ENCODE measurements at places on chromosomes 1 and 21.

DNA sequence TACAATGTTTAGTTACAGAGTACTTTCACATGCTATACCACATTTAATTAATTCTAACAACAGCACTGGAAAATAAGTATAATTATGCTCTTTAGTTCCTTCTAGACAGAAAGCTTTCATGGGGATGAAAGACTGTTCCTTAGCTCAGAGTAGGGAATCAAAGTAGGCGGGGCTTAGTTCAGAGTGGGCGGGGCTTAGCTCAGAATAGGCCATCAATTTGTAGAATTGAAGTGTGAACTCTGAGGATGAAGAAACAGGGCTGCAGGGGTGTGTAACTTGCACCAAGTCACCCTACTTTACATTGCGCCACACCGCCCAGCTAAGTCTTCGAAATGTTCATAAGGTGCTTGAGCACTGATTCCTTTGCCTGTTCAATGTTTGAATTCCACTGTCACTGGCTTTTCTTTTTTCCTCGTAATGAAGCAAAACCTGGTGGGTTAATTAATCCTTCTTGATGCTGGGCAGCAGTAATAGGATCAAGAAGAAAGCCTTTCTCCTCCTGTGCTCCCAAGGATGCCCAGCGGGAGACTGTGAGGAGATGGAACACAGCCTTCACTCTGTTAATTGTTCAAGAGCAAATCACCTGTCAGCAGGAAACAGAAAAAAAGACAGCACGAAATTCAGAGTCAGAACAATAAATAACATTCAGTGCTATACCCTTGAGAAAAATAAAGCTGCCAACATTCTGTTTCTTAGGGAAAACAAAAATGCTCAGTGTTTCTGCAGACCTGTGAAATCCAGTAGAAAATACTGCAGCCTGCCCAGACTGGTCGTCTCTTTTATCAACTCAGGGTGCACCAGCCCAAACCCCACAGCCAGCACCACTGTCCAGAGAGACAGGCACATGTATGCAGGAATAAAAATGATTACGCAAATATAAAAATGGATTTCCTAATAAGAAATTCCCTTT lies 66.5 kb upstream of the CAMK1G start:
- no peak for DNase-seq

GRCh38 chr1:97573553-97573952 lies 347.3 kb downstream of the DPYD start:
- DNase-seq: no peak

- no peak for DNase-seq
These were observed 151.0 kb downstream of the FMN2 start for GRCh38 chr1:240242601-240243144.

DNA sequence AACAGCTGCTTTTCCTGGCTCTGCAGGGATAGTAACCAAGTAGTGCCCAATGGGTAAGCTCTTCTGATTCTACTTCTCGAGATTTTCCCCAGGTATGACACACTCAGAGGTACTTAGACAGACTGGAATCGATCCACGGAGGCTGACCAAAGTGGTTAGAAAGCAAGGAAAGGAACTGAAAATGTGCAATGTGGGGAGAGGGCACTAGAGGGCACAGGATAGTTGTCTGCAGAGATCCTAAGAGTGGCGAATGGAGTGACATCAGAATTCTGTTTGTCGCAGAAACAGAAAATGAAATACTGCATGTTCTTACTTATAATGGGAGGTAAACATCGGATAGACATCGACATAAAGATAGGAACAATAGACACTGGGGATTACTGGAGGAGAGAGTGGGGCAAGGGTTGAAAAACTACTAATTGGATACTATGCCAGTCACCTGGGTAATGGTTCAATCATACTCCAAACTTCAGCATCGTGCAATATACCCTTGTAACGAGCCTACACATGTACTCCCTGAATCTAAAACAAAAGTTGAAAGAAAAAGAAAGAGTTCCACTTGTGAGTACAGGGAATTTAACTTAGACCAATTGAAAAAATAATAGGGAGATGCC lies 23.3 kb downstream of the CYP2J2 start:
- DNase-seq: no peak

DNA sequence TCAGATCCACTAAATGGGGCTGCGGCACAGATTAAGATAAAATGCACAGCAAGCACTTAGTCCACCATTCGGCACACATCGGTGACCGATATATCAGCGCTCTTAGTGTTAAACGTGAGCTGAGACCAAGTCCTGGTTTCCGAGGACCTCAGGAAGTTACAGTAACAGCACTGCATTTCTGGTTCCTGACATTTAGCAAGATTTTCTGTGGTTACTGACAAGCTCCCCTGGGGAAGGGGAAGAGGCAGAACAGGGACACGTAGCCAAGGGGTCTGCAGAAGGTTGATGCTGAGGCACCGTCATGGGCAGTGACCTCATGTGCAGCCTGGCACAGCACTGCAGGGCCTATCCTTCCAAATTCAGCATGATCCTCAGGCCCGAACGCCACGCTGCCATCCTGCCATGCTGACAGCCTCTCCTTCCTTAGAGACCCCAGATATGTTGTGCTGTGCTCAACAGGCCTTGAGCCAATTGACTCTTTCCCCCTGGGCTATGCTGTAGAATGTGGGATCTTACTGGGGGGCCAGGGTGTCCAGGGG lies 13.4 kb upstream of the PEF1 start:
- DNase-seq: no peak

DNA sequence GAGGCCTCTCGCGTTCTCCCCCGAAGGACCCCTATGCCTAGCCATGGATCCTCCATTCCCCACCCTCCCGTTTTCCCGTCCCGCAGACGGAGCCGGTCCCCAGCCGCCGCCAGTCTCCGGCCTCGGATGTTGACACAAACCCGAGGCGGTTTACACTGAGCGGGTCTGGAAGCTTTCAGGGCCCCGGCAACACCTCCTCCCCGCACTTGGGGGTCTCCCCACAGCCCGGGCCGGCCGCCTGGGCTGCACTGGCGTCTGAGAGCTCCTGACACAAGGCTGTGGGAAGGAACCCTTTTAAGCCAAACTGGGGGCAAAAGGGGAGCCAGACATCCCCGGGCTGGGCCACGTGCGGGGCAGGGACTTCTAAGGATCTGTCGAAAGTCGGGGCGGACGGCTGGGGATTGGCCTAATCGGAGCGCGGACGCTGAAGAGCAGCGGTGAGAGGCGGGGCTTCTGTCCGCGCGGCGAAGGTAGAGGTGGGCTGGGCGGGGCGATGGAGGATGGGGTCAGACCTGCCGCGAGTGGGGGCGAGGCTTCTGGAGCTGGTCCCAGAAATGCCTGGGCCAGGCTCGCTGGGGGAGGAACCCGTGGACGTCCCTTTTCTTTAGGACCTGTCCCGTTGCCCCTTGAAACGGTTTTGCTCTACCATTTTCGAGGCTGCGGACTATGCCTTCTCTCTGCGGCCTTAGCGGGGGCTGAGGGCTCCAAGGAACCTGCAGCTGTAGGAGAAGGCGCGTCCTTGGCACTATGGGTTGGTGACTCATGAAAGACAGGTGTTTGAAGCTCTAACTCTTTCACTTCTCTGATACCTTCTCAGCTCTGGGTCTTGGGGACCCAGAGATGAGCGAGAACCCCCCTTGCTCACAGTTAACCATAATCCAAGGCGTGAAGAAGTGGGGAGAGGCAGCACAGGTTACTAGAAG lies 1.2 kb upstream of the HPCAL4 start:
- no peak for DNase-seq

- DNase-seq: no peak
These were observed 246.5 kb upstream of the C1orf174 start for GRCh38 chr1:4146614-4147013.

GRCh38 chr1:145961425-145962156 lies 2.8 kb downstream of the ANKRD34A start:
- no peak for DNase-seq

GRCh38 chr1:209305221-209305954 lies 278.1 kb upstream of the CAMK1G start:
- DNase-seq: no peak

DNA sequence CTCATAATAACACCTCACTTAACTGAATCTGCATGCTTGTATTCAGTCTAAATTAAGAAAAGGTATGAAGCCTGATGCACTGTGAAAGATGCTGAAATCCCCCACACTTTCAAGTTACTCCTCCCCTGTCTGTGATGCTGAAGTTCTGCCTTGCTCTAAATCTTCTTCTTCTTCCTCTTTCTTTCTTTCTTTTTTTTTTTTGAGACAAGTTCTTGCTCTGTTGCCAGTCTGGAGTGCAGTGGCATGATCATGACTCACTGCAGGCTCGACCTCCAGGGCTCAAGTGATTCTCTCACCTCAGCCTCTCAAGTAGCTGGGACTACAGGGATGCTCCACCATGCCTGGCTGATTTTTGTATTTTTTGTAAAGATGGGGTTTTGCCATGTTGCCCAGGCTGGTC lies 231.0 kb upstream of the B3GALT2 start:
- DNase-seq: no peak

DNA sequence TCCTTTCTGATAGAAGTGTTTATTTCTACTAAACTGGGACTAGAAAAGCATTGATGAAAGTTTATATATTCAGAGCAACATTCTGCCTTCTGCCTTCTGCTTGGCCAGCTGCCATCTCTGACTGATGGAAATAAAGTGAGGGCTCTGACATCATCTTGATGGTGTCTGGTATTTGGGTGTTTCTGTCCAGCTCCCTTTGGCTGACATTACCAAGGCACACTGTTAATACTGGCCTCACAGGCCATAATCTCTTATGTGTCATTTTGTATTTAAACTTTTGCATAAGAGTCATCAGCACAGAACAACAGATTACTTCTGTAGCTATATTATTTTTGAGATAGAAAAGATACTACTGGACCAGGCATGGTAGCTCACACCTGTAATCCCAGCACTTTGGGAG lies 216.9 kb downstream of the RYR2 start:
- peak; percentile 41 for DNase-seq

- no peak for DNase-seq
These were observed 4.4 kb upstream of the PHTF1 start for GRCh38 chr1:113763661-113764060.

DNA sequence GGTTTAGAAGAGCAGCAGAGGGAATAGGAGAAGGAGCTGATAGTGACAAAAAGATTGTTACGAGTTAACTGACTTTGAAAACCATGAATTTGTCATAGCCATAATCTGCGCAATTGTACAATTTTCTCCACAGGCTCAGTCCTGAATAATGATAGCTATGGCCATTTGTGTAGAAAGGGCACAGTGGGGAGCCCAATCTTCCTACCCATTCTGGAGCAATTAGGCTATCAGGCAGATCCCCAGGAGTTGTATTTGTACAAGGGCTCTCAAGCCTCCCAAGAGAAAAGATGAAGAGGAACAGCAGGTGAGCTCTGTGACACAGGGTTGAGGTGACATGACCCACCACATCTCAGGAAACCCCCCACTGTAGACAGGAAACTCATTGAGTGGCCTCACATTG lies 42.1 kb upstream of the SAMD13 start:
- no peak for DNase-seq

- DNase-seq: no peak
These were observed 610 bp downstream of the RBM8A start for GRCh38 chr1:145926686-145927062.

DNA sequence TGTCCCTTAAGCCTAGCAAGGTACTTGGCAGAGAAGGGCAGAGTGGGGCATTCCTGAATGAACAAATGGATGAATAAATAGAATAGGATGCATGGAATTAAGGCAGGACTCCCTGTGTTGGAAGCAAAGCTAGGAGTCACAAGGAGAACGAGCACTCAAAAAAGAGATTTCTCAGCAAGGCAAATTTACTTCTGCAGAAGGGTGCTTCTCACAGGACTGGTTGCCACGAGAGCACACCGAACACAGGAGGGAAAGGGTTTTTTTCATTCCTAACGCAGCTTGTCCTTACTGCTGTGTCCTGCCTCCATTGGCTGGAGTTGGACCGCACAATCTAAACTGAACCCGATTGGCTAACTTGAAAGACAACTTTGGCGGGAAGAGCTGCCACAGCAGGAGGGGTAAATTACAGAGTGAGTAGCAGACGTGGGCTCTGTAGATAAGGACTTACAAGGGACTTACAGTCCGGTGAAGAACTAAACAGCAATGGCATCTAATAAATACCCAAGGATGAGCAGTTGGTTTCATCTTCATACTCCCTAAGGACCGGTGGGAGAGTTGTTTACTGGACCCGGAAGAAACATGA lies 52.4 kb downstream of the KIF26B start:
- no peak for DNase-seq

DNA sequence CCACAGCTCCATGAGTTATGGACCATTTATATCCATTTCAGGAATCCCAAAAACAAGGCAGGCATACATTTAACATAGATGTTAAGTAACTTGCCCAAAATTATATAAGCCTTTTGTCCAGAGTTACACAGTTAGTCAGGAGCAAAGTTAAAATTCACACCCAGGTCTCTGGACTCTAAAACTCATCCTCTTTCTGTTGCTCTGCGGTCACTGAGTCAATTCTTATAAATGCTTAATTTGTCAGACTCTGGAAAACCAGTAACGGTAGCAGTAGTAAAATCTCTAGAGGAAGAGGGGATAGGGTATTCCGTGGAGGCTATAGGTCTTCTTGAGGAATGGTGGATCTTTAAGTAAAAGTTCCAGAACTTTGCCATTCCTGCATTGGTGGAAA lies 223.6 kb upstream of the JUN start:
- no peak for DNase-seq

DNA sequence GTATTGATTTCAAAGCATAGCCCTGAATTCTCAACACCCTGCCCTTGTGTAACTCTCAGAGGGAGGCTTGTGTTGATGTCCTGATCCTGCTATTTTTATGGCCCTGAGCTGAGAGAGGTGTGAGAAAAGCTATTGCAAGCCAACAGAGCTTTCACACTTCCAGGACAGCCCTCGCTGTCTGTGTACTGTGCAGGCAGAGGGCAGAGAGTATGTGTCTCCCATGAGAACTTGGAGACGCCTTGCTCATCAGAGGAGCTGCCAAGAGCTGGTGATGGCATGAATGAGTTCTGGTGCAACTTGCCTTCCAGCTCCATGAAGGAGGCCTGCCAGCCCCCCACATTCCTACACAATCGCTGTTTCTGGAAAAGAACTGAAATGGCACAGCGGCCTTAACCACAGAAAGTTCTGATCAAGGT lies 144.1 kb upstream of the AJAP1 start:
- DNase-seq: no peak

DNA sequence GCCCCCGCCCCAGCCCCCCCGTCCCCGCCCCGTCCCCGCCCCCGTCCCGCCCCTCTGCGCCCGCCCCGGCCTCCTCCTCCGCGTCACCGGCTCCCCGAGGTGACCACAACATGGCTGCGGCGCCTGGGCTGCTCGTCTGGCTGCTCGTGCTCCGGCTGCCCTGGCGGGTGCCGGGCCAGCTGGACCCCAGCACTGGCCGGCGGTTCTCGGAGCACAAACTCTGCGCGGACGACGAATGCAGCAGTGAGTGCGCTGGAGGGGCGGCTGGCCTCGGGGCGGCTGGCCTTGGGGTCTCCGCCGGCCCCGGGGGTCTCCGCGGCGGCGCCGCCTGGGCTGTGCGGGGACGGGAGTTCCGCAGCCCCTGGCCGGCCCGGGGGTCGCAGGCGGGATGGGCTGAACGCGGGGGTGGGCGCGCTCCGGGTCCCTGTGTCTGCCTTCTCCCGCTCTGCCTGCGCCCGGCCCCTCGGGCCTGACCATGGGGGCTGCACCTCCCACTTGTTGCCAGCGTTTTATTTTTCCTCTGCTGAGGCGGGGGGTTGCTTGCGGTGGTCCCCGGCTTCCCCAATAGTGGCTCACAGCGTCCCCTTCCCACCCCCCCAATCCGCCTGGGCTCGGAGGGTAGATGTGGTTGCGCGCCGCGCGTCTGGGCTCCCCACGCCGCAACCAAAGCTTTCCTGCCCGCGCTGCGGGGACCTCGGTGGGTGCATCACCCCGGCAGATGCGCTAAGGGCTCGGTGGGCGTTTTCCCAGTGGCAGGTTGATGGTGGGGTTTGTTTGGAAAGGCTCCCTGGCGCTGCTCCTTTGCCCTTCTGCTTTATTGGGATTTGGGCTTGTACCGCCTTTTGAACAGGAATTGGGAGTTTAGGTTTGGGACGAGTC lies at the start of gene MIA3:
Gene MIA3 (plus strand): TSS at position 97 of the 879 bp plus-strand sequence. CDS start 14 bp downstream, at position 111.
- DNase-seq: peak; percentile 74

GRCh38 chr1:16258591-16259135 lies 21.7 kb upstream of the CPLANE2 start:
- DNase-seq: no peak
